ENCODE measurements at places on chromosomes 6 and 20.

DNA sequence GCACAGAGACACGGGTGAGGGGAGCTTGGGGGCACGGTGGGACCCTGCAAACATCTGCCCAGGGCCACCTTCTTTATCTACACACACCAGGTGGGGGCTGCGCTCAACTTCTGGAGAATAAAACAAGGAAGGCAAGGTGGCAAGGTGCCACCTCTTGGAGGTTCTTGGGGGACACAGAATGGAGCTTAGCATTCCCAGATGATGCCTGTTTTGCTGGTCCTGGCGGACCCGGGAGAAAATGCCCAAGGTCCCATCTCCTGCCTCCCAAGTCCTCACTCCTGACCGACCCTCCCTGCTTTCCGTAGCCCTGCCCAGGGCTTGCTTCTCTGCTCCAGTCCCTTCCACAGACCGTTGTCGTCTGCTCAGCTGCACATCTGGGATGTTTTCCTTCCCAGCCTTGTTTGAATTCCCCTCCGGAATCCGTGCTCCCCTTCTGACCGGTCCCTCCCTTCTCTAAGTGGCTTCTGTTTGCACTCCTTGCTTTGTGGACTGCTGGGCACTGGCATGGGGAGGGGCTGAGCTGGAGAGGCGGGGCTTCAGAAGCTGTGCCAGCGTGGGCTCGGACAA, 13.1 kb downstream of the ITPR3 start:
- DNase-seq = no peak

DNA sequence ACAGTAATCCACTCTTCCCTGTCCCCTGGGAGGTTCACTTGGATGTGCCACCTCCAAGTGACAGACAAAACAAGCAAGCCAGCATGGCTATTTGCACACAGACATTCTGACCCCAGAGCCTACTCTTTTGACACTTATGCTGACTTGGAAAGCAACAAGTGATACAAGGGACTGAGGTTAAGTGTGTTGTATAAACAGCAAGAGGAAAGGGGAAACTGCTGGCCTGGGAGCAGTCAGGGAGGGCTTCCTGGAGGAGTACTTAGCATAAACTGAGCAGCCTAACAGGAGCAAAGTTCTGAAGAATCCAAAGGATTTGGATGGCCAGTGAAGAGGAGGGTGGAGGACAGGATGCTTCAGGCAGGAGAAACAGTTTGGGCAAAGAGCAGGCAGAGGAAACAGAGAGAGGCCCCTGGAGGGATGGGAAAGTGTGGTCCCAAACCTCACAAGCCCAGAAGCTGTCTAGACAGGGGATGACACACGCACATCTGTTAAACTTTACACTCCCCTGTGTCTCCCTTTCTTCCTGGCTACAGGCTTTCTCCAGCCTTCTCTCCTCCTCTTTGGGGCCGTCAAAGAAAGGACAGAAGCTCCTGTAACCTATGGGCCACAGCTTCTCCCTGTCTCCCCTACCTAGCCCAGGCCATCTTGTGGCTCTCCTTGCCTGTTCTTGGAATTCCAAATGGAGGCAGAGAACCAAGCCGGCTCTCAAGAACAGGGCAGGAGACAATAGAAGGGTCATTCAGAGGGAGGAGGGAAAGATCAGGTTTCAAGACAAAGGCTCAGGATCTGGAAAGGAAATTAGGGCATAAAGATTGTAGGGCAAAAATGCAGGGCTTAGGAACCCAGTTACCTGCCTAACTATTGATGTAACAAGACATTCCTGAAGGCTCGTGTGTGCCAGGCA, 19.3 kb downstream of the SULF2 start:
- no peak for DNase-seq

GRCh38 chr6:56549014-56549413, 93.7 kb downstream of the DST start:
- no peak for DNase-seq

- DNase-seq = no peak
These were observed 42.2 kb upstream of the STK35 start for GRCh38 chr20:2059411-2059810.

- peak; percentile 29 for DNase-seq
These were observed 313.0 kb upstream of the AGPAT4 start for GRCh38 chr6:161586887-161587286.

- DNase-seq = no peak
These were observed 31.8 kb downstream of the SUN5 start for GRCh38 chr20:32972181-32973076.

GRCh38 chr6:7899101-7899888, 11.3 kb downstream of the TXNDC5 start:
- no peak for DNase-seq

- no peak for DNase-seq
These were observed 69.1 kb downstream of the PHACTR3 start for GRCh38 chr20:59673288-59673997.

DNA sequence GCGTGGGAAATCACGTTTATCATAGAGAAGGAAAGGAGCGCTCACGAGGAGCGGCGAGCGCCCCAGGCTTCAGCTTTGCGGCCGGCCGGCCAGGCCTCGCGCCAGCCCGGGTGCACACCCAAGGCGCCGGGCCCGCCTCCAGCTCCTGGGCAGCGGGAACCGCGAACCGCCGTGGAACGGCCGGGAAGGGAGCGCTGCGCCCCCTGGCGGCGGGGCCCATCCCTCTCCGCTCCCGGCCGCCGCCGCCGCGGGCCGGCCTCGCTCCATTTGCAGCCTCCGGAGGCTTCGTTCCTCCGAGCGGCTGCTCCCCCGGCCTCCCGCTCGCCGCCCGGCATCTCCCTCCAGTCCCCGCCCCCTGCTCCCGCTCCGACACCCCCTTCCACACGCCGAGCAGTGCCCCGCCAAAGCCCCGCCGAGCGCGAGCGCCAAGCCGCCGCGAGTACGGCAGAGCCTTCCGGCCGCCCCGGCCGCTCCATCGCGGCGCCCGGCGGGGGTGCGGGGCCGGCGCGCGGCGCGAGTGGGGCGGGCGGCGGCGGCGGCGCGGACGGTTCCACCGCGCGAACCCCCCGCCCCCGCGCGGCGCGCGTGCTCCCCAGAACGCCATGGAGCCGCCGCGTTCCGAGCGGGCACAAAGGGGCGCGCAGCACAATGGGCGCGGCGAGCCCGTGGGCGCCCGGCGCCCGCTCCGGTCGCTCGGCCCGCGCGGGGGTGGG, 946 bp downstream of the BEND3 start:
- peak; percentile 19 for DNase-seq

GRCh38 chr20:3811467-3812258, 8.7 kb upstream of the AP5S1 start:
- peak; percentile 37 for DNase-seq

DNA sequence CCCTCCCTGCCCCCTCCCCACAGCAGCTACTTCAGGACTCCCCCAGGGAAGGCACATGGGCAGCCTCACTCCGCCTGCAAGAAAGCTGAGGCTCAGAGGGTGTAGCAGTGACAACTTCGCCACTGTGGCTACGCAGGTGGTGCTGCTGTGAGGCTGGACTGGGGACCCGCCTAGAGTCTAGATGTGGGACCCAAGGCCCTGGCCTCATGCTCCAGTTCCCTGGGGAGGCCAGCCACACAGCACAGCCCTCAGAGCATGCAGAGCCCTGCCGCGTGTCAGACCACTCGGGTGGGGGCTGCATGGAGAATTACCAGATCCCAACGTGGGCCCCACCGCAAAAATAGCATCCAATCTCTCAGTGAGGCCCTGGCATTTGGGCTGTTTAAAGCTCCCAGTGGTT, 30.8 kb upstream of the VSTM2L start:
- DNase-seq = no peak

DNA sequence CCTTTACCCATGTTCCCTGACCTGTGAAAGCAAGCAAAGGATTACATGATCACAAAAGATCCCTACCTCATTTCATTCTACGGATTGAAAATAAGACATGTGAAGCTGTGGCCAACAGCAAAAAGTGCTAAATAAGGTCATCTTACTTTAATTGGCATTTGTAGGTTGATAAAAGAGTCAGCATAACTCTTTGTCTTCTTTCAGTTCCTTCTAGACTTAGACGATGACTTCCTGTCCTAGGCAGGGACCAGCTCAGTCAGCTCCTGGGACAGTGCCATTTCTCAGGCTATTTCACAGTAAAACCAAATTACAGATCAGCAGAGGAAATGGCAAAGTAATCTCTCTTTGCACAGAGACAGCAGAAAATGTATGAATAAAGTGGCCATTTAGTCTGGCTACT, 480.7 kb downstream of the RFPL4B start:
- no peak for DNase-seq

DNA sequence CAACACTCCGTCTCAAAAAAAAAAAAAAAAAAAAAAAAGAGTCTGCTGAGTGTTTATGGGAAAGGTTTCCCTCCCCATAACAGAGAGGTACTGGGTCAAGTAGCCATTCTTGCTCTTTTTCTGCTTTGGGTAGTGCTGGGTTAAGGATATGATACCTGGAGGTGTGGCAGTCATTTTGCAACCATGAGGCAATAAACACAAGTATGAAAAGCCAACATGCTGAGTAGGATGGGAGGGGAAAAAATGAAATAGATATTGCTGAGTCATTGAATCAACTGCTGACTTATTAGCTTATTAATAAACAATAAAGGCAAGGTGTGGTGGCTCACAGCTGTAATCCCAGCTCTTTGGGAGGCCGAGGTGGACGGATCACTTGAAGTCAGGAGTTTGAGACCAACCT, 2.3 kb upstream of the TOMM34 start:
- DNase-seq = no peak

- no peak for DNase-seq
These were observed 4.1 kb upstream of the GFOD1 start for GRCh38 chr6:13491538-13491937.

DNA sequence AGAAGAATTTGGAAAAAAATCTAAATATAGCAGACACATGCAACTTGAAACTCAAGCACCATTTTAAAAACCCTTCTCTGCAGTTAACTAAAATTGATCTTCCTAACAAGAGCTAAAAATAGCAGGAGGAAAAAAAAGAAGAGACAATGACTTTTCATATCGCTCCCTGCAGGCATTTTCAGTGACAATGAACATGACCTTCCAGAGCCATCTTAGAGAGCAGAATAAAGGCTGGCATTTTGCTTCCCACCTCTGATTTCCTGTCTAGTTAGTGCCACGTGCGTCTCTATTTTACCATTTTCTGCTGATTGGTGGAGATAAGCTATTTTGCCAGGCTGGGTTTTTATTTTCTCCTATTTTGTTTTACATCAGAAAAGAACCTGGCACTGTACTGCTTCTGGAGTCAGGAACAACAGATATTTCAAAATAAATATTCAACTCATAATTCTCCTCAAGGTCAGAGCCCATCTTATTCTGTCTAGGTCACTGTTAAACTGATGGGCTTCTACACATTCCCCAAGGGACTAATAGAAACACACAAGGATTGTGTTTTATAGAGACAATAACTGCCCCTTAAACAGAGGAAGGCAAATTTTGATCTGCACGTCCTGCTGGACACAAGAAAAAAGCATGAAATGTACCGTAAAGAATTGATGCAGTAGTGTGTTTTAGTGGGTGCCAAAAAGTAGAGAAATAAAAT, 70.2 kb upstream of the ENPP5 start:
- DNase-seq = no peak

- DNase-seq = no peak
These were observed 41.7 kb downstream of the SLC16A10 start for GRCh38 chr6:111129013-111129412.

All from NCI-H1417 treated with DMSO at 0.1 percent for 48 hours (cell line).